ENCODE measurements at places on chromosomes 2 and 18.

- DNase-seq = no peak
These were observed 163.7 kb upstream of the RMP24 start for GRCh38 chr18:35808796-35809195.

GRCh38 chr18:48226401-48226800, 182.8 kb downstream of the ZBTB7C start:
- DNase-seq = no peak

DNA sequence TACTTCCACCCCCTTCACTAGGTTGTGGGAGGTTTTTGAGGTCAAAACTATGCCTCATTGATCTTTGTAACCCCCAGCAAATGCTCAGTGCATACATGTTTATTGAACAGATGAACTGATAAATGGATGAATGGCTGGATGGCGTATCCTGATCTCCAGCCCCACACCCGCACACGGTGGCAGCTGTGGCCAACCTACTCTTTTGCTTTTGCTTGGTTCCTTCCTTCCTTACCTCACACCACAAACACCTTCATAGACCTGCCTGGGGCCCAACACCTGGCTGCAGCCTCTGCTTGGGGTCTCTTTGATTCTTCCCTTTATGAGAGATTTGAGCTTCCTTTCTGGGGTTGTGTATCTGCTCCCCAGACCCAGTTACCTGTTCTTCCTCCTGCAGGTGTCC, 25.9 kb downstream of the SPP2 start:
- no peak for DNase-seq

GRCh38 chr18:30634249-30634648, 408.3 kb downstream of the DSC3 start:
- no peak for DNase-seq

DNA sequence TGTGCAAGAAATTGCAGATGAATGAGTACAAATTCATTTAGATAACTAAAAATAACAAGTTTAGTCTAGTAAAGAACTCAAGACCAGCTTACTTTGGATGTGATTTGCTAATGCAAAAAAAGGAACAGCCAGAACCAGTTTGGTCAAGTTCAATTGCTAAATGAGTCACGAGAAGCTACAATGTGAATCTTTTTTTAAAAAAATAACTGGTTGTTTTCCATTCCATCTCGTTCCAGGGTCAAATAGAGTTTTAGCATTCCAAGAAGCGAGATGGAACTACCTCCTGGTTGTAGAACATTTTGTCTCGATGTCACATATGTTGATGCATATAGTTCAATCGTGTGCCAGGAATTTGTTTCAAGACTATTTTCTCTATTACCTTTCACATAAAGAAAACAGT, 65.0 kb upstream of the IKZF2 start:
- DNase-seq = peak; percentile 99

DNA sequence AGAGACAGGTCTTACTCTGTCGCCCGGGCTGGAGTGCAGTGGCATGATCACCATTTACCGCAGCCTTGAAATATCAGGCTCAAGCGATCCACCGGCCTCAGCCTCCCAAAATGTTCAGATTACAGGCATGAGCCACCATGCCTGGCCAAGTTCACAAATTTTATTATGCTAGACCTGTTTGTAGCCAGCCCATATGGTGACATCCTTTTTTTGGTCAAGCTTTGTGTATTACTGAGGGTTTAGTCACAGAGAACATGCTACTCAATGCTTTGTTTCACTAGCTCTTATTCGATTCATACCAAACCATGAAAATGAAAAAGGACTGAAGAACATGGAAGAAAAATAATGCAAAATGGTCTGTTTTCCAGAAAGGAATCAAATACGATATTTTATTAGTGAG, 41.4 kb downstream of the DGKD start:
- no peak for DNase-seq

DNA sequence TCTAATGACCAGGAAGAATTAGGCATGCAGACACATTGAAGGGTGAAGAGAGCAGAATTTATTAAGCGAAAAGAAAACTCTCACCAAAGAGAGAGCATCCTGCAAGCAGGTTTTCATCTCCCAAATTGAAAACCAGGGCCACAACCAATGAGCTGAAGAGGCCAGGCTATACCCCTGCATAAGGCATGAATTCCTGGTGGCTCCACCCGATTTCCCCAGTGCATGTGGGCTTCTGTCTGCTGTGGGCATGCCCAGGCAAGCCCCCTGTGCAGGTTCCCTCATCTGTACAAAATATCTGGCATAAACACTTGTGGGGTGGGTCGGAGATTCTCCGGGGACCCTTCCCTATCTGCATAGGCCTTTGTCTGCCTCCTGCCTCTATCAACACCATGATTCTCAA, 621.6 kb upstream of the LRRTM1 start:
- no peak for DNase-seq

DNA sequence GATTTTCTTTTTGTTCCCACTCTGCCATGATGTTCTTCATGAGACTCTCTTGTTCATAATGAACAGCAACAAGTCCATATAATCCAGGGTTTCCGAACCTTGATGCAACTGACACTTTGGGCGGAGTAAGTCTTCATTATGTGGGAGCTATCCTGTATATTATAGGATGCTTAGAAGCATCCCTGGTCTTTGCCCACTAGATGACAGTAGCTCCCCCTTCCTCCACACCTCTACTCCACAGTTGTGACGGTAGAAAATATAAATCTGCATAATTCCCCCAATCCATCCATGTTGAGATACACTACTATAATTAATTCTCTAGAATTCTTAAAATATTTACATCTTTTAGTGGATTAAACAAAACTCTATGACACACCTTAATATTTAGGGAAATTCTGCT, 482.2 kb upstream of the CELF4 start:
- DNase-seq = no peak

DNA sequence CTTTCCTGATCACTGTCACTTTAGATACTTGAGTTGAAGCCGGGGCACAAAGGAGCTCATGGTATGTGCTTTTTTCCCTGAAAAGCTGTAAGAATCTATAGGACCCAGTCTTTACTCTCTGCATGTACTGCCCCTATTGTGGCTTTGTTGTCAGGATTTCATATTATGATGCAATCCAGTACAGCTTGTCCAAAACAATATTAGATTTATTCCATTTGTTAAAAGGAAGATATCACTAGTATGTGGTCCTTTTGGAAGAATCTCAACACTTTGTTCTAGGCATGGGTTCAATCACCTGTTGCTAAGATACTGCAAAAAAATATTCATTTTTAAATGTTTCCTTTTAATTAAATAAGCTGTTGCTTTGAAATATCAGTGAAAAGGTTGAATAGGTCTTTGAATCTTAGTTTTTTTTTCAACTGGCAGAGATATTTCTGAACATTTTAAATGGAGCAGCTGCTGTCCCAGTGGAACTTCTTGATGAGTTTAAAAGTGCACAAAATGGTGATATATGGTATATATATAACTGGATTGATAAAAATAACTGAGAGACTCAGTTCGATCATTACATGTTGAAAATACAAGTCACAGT, 256.6 kb upstream of the NT5C1B start:
- DNase-seq = peak; percentile 7

DNA sequence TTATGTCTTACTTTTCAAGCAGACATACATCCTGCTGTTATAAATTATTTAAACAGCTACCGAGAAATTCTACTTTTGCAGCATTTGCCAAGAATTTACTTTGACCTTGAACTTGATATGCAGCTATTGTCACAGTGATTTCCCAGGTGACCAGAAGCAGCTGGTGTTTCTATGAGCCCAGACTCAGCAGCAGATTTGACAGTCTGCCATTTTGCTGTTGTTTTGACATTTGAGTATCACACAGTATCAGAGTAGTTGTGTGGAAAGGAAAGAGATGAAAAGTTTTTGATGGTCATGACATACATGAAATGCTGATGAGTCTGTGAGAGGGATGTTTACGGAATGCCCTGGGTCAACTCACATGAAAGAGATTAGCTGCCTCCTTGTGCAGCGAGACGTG, 6.6 kb upstream of the CCDC195 start:
- DNase-seq = peak; percentile 3

GRCh38 chr2:168323529-168324021, 76.2 kb upstream of the STK39 start:
- no peak for DNase-seq

- DNase-seq = no peak
These were observed 70.0 kb upstream of the NEUROD1 start for GRCh38 chr2:181750305-181750704.

GRCh38 chr2:45930396-45930792, 278.9 kb downstream of the PRKCE start:
- DNase-seq = peak; percentile 30

DNA sequence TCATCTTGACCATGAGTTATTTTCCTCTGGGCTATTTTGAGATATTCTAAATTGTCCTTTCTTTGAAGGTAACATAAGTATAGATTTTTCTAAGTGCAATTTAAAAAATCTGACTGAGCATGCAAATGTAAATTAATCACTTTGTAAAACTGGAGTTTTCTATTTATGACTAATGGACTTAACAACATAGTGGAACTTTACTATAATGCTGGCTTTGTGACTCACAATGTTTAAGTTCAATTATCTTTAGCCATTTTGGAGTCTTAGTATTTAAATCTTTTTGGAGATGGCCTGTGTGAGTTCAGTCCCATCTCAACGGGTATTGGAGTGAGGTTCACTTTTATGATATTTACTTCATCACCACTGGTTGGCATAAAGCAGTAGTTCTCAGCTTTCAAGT, 35.2 kb upstream of the NOSTRIN start:
- DNase-seq = peak; percentile 13

DNA sequence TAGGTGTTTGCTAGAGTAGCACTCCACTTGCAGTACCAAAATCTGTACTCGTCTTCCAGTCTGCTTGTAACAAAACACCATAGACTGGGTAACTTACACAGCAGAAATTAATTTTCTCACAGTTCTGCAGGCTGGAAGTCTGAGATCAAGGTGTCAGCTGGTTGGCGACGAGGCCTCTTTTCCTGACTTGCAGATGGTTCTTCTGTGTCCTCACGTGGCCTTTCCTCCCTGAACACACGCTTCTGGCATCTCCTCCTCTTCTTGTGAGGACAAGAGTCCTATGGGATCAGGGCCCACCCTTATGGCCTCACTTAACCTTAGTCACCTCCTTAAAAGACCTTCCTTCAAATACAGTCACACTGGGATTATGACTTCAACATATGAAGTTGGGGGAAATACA, 493.5 kb upstream of the MYT1L start:
- no peak for DNase-seq

DNA sequence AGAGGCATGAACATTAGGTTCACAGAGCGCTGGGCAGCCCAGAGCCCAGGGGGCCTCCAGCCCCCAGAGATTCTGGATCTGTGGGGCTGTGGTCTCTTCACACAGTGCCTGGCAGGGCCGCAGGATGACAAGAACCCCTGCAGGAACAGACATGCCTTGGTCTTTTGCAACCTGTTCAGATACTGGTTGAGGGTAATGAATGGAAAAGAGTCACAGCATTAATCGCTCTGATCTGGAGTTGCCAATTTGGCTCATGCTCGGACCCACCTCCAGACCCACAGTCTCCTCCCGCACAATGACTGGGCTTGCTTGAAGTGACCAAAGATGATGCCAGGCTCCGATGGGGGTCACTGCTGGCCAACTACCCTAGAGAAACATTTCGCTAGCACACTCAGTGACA, 229.4 kb upstream of the SMAD2 start:
- DNase-seq = no peak

DNA sequence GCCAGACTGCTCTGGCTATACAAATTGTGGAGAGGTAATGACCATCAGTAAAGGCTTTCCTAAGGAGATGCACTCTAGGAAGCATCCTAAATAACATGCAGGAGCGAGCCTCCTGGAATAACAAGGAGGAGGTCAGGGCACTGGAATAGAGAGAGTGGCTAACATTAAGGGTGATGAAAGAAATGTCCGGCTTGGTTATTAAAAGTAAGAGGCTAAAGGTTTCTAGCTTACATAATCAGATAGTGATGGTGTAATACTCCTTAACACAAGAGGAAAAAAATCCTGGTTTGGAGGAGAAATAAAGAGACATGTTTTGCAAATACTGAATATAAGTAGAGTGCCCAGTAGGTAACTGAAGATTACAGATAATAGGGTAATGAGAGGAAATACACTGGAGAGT, 365.7 kb downstream of the ZEB2 start:
- DNase-seq = peak; percentile 22

- DNase-seq = no peak
These were observed 266.7 kb downstream of the SH3BP4 start for GRCh38 chr2:235218486-235218907.

DNA sequence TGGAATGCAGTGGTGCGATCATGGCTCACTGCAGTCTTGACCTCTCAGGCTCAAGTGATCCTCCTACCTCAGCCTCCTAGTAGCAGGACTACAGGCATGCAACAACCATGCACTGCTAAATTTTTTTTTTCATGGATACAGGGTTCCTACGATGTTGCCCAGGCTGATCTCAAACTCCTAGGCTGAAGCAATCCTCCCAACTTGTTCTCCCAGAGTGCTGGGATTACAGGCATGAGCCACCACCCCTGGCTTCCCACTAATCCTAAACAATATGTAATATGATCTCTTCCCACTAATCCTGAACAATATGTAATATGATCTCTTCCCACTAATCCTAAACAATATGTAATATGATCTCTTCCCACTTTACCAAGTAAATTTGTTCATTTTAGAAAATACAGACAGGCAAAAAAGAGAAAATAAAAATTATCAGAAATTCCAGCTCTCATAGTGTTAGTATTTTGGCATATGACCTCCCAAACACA, 33.7 kb upstream of the C18orf32 start:
- DNase-seq = peak; percentile 29

DNA sequence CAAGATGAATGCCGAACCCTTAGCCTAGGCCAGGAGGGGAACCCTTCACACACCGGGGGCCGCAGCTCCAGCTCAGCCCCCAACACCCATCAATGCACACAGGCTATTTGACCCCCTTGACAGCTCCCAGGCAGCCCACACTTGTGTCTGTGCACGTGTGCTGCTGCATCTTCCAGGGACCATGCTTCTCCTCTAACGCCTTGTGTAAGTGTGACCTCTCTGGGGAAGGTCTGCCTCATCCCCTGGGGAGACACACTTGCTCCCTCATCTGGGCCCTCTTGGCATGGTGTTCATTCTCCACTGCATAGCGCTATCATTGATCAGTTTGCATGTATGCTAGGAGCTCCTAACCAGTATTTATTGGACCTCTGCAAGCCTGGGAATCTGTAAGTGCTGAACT, 120.0 kb upstream of the FHL2 start:
- DNase-seq = peak; percentile 34

GRCh38 chr2:213237787-213238186, 46.5 kb upstream of the SPAG16 start:
- no peak for DNase-seq

DNA sequence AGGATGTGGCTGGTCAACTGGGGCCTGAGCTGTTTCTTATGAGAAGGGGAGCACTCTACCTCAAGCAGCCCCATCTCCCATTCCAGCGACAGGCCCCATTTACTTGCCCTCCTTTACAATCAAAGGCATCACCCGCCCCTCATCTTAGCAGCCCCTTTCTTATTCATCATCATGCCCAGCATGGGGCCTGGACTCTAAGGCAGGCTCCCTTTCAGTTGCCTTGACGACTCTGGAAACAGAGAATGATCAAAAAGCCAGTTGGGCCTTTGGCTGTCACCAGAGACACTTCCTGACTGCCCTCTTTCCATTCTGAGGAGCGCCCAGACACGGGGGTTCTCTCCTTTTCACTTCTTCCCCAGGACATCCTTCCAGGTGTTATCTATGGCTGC, 11.2 kb downstream of the CELF4 start:
- DNase-seq = no peak
